ENCODE measurements at places on chromosomes 4 and X.

- no peak overlapping the region for H3K27ac ChIP-seq
- H3K4me1 ChIP-seq: peaks cover 3% of the 10 kb centered on the region
- H3K36me3 ChIP-seq: peaks cover 15% of the 10 kb centered on the region
- no peak for DNase-seq
- no peaks in the 10 kb centered on the region for H3K27me3 ChIP-seq
- no peak overlapping the region for H3K4me3 ChIP-seq
Measured at GRCh38 chr4:138439143-138439581, 197.0 kb upstream of the SLC7A11 start.

DNA sequence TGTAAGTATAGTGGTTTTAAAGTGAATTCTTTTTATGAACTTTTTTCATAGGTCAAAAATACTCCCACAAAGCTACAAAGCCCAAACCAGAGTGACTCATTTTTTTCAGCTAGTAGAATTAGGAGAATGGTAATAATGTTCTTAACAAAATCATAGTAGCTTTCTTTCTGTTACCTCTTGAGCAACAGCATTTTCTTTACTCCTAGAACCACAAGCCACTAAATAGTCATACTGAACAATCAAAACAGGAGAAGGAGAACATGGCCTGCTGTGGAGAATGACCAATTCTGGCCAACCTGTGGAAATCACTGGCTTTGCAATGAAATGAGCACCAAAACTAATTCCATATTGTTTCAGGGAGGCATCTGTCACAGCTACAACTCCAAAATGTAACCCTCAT lies 112.9 kb downstream of the AMMECR1 start:
- no peak for DNase-seq
- H3K36me3 ChIP-seq: peaks cover 7% of the 10 kb centered on the region
- no peaks in the 10 kb centered on the region for H3K27me3 ChIP-seq
- H3K4me1 ChIP-seq: peaks cover 9% of the 10 kb centered on the region
- no peak overlapping the region for H3K27ac ChIP-seq
- no peak overlapping the region for H3K4me3 ChIP-seq

GRCh38 chrX:2828344-2828958 lies at the start of gene GYG2:
GYG2 (plus strand) TSS chrX:2828930; CDS start chrX:2830189, 1,259 bp downstream.
- DNase-seq: peak; percentile 62
- no peak within 1 kb of the TSS for H3K27ac ChIP-seq
- H3K4me1 ChIP-seq: peaks cover 20% of the 10 kb centered on the region
- peaks cover 12% of the 10 kb centered on the region for H3K36me3 ChIP-seq
- H3K27me3 ChIP-seq: no peaks in the 10 kb centered on the region

- peaks cover 5% of the 10 kb centered on the region for H3K27me3 ChIP-seq
- no peak overlapping the region for H3K27ac ChIP-seq
- H3K4me3 ChIP-seq: no peak overlapping the region
- H3K36me3 ChIP-seq: no peaks in the 10 kb centered on the region
- DNase-seq: no peak
- no peaks in the 10 kb centered on the region for H3K4me1 ChIP-seq
Measured at GRCh38 chr4:85102606-85103005, 136.1 kb upstream of the WDFY3 start.

- peak overlapping the region; percentile 90 for H3K27ac ChIP-seq
- no peak for DNase-seq
- H3K4me3 ChIP-seq: peak overlapping the region; percentile 77
Measured at GRCh38 chrX:47573341-47574075, 8.7 kb upstream of the TIMP1 start.

- H3K4me1 ChIP-seq: peaks cover 8% of the 10 kb centered on the region
- no peak overlapping the region for H3K27ac ChIP-seq
- H3K36me3 ChIP-seq: no peaks in the 10 kb centered on the region
- DNase-seq: no peak
Measured at GRCh38 chr4:85724791-85725563, 250.0 kb downstream of the ARHGAP24 start.

- DNase-seq: no peak
- H3K27ac ChIP-seq: no peak overlapping the region
- no peak overlapping the region for H3K4me3 ChIP-seq
- H3K36me3 ChIP-seq: no peaks in the 10 kb centered on the region
Measured at GRCh38 chr4:113823291-113823659, 61.7 kb upstream of the CAMK2D start.

DNA sequence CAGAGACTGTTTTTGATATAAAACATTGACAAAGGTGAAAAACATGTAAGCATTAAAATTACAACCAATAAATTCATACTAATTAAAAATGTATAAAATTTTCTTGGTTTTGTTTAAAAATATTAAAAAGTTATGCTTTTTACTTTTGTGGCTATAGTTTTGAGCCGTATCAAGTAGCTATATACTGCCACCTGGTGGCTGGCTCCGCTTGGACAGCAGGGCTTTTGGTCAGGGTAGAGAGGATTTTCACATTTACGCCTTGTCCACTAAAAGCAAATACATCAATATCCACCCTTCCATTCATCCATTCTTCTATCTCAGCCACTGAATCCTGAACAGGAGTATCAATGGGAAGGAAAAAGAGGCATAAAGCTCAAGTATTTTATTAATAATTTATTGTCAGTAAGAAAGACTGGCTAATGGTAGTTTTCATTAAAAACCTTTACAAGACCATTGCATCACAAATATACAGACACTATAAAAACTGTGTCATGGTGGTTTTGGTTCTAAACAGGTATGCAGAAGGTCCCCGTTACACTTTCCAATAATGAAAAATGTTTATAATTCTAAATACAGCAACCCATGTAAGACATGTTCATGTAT lies 32.1 kb upstream of the MTNR1A start:
- no peak for DNase-seq
- no peak overlapping the region for H3K27ac ChIP-seq
- H3K27me3 ChIP-seq: no peaks in the 10 kb centered on the region
- H3K4me1 ChIP-seq: no peaks in the 10 kb centered on the region
- no peak overlapping the region for H3K4me3 ChIP-seq

DNA sequence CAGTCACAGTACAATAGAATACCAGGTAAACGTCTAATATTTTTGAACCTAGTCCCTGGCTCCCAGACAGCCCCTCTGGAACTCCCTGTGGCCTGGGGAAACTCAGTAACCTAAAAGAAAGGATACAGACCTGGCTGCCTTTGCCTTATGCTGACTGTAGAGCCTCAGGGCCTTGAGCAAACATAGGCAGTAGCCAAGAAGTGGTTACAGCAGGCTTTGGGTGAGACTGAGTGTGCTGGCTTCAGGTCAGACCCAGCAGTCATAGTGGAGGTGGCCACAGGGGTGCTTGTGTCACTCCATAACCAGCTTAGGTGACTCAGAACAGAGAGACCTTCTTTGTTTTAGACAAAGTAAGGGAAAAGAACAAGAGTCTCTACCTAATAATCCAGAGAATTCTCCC lies 141.8 kb upstream of the PRDX4 start:
- H3K27ac ChIP-seq: no peak overlapping the region
- no peaks in the 10 kb centered on the region for H3K4me1 ChIP-seq
- H3K36me3 ChIP-seq: peaks cover 4% of the 10 kb centered on the region
- H3K27me3 ChIP-seq: peaks cover 4% of the 10 kb centered on the region

DNA sequence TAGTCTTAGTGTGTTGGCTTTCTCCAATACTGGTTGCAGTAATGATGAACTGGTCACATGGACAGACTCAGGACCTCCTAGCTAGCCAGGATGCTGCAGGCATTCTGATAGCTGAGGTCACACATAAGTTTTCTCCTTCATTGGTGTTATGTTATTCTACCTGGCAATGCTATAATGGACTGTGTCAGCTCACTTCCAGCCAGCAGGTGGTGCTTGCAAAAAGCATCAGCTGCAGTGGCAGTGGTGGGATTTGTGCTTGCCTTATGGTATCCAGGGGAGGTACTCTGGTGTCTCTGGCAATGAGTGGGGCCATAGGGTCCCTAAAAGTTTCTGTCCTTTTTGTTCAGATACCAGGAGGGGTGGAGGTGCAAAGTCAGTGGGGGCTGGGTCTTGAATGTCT lies 33.6 kb downstream of the ZNF330 start:
- no peaks in the 10 kb centered on the region for H3K36me3 ChIP-seq
- no peak overlapping the region for H3K4me3 ChIP-seq
- H3K27me3 ChIP-seq: peaks cover 2% of the 10 kb centered on the region
- H3K27ac ChIP-seq: no peak overlapping the region
- H3K4me1 ChIP-seq: no peaks in the 10 kb centered on the region

GRCh38 chr4:95394752-95395306 lies 153.9 kb downstream of the UNC5C start:
- no peaks in the 10 kb centered on the region for H3K27me3 ChIP-seq
- H3K27ac ChIP-seq: peak overlapping the region; percentile 21

DNA sequence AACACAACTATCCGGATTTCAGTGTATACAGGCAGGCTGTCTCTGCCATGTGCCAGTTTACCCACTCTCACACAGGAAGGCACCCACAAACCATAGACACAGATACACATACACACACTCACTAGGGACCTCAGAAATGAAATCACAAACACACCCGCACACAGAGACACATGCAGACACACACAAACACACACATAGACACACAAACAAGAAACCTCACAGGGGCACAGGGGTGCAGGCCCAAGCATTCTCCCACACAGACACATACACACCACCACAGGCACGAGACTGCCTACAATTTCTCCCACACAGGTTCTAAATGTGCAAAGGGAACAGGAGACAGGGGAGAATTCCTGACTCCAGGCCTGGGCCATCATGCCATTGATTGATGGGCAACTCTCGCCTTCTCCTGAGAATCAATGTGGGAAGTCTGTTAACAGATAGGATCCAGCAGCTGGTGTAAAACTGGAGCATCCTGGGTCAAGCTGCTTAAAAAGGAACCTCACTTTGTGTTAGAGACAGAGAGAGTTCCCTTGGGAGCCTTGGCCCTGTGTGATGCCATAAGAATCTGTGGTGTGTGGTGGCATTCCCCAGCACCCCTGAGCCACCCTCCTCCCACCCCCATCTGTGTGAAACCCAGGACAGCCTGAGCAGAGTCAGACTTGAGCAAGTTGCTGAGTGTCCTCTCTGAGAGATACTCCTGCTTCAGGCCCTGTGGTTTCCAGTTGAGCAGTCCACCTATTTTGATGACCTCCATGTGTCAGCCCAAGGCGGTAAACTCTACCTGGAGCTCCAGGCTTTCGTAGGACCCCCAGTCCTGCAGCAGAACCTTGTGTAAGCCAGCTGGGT lies 33.9 kb downstream of the NBDY start:
- H3K4me3 ChIP-seq: no peak overlapping the region
- H3K27ac ChIP-seq: peak overlapping the region; percentile 56
- H3K4me1 ChIP-seq: peaks cover 14% of the 10 kb centered on the region
- DNase-seq: no peak

GRCh38 chr4:39763714-39764572 lies 66.0 kb downstream of the UBE2K start:
- no peaks in the 10 kb centered on the region for H3K4me1 ChIP-seq
- no peak for DNase-seq
- H3K4me3 ChIP-seq: no peak overlapping the region
- H3K27me3 ChIP-seq: no peaks in the 10 kb centered on the region

Measured in mesothelial cell of epicardium (in vitro differentiated cells).